Kidney glomerular epithelial cell (primary cell): ENCODE measurements at places on chromosomes 13 and 19.

- no peak for DNase-seq
Measured at GRCh38 chr13:80509264-80509663, 168.3 kb upstream of the SPRY2 start.

DNA sequence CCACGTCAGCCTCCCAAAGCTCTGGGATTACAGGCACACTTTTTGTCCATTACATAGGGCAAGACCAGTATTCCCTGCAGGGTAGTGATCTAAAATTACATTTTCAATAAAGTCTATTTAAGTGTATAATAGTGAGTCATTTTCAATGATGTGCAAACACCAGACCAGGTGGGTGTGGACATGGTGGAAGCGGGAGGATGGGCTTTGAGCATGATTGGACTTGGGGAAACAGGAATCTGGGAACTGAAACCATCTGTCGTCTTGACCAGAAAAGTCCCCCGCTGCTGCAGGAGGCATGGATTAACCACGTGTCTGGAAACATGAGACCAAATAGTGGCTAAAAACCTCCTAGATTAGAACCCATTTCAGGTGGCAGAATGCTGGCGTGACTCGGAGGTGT, 4.9 kb downstream of the FXYD3 start:
- no peak for DNase-seq

DNA sequence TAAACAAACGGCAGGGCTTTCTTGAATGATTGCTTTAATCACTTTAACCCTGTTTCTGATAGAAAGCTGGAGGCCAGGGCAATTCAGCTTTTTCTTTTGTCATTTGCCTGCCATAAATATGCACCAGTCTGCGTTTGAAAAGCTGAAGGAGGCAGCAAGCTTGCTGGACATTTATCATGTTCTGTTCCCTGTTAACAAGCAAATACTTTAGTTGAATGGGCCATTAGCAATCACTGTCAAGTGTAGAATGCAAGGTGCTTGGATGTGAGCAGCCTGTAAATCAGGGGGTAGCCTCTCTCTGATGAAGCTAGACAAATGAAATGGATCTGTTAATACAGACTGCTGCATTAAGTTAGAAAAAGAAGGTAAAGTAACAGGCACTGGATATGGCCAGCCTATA, 7.6 kb downstream of the EFNB2 start:
- no peak for DNase-seq

DNA sequence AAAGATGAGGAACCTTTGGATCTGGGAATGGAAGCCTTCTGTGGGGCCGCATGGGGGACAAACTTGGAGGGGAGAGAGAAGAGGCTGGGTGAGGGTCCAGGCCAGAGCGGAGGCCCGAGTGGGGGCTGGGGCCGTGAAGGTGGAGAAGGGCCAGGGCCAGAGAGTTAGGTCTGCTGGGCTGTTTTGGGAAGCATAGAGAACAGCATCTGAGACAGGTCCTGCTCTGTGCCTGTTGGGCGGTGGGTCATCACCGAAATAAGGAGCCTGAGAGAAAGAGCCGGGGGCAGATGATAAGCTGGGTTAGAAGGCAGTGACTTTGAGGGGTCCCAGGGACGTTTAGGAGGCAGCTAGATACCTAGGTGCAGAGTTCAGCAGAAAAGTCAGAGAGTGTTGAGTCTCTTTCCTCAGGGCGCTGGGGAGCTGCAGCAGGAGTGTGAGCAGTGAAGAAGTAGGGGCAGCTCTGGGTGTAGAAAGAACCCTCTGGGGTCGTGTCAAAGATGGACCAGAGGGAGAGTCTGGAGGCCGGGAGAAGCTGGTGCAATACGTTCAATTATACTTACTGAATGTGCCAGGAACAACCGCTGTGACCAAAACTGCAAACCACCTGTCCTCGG, 2.7 kb downstream of the SPACA6 start:
- DNase-seq, result no peak

DNA sequence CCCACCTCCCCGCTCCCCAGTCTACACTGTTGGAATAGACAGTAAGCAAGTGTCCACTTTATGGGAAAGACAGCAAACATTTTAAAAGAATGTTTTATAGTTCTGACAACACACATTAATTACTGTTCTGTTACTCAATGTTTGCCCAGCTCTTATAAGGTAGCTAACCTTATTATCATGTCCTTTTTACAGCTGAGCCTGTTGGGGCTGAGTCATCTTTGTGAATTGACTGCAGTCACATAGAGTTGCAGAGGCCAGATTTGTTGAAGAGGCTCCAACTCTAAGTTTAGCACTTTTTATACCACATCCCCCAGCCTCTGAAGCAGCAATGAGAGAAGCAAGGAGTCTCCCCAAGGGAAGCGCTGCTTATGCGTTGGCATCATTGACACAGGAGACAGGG, 76.2 kb downstream of the C13orf42 start:
- DNase-seq, result no peak

DNA sequence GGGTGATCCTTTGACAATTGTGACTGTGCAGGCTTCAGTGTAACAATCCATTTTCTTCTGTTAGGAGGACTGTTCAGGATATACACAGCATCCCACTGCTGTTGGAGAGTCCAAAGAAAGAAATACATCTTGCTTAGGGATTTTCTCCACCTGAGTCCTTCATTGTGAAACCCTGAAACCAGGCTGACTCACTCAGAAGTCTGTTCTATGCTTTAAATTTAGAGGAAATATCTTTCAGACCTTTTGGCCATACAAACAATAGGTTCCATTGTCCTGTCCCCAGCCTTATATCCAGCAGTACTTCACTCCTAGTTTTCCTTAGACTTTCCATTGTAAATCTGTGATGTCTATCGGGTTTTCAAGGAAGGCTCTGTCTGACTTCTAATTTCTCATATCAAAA, 379.1 kb downstream of the SUCLA2 start:
- DNase-seq, result no peak

DNA sequence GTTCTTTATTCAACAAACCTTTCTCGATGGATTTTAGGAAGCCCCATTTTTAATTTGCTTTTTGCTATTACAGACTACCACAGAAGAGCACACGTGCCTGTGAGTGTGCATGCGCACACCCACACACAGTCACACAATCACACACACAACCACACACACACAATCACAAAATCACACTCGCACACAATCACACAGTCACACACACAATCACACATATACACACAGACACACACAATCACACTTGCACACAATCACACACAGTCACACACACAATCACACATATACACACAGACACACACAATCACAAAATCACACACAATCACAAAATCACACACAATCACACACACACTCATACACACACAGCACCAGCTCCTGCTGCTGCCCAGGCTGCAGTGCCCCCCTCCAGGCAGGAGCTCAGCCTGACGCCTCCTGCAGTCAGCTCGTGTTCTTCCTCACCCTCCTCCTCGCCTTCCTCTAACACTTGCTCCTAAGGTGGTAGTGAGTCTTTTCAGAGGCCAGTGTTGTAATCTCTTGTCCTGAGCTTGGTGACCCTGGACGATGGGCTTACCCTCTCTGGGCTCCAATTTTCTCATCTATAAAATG, 125.0 kb upstream of the SOX1 start:
- DNase-seq, result no peak

DNA sequence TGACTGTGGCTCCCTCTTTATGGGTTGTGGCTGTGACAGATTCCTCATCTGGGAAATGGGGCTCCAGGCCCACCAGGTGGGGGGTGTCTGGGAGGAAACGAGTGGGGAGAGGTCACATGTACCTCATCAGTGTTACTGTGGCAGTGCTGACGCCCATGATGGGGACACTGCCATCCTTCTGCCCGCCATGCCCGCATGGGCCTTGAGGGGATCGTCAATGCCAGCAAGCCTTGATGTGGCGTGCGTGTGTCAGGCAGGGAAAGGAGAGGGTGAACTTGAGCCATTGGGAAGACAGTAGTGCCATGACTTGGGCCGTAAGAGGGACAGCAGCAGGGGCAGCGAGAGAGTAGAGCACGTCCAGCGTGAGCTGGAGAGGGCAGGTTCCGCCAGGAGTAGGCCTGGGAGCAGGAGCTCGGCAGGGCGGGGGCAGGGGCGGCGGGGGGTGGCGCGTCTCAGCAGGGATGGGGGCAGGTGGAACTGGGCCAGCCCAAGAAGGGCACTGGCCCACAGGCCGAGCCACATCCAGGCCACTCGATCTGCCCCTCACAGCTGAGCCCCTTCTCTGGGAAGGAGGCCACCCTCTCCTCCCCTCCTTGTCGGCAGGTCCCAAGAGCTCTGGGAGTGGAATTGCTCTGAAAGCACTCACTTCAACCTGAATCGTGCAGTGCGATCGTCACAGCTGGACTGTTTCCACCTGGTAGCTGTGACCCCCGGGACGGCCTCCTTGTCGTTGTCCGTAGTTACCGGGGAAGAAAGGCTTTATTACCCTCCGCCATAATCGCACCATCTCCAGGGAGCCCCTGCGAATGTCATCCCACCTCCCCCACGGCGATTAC, 9.9 kb downstream of the KLHL26 start:
- DNase-seq, result no peak

- DNase-seq, result no peak
Measured at GRCh38 chr13:64417581-64417980, 2812.6 kb downstream of the PCDH9 start.

- no peak for DNase-seq
Measured at GRCh38 chr13:23354520-23354919, 79.0 kb downstream of the SACS start.

DNA sequence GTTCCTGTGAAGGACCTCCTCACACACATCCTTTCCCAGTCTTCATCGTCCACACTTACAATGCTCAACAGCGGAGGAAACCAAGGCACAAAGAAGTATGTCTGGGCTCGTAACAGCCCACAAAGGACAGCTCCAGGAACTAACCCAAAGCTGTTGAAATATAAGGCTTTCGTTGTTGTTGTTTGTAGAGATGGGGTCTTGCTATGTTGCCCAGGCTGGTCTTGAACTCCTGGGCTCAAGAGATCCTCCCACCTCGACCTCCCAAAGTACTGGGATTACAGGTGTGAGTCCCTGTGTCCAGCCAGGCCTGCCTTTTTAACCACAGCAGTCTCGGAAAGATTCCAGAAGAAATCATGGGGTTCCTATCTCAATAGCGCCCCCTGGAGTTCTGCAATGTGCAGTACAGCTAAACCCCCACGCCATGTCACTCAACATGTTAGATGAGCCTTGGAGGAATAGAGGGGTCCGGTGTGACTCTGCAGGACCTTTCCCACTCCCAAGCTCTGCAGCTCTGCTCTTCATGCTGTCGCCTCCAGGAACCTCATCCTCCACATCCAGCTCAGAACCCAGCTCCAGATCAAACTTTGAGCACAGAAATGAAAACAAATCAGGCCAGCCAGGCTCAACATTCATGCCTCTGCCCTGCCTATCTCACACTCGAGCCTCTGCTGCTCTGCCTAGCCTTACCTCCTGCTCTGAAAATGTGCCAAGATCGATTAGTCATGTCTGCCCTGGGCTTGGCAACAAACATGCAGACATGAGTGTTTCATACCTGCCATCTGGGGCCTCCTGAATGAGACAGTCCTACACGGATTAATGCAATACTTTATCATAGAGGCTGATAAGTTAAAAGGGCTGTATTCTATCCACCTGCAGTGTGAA, 7.5 kb downstream of the PLA2G4C start:
- DNase-seq, result no peak

- DNase-seq, result peak; percentile 1
Measured at GRCh38 chr13:23876265-23876664, 12.9 kb downstream of the MIPEP start.

GRCh38 chr13:76029088-76029487, 393.0 kb downstream of the LMO7 start:
- DNase-seq, result no peak

GRCh38 chr13:40352380-40352778, 314.1 kb downstream of the FOXO1 start:
- no peak for DNase-seq

- DNase-seq, result no peak
Measured at GRCh38 chr19:11322269-11323024, 17.0 kb downstream of the RAB3D start.

- no peak for DNase-seq
Measured at GRCh38 chr13:113879494-113880360, 15.9 kb upstream of the GAS6 start.

DNA sequence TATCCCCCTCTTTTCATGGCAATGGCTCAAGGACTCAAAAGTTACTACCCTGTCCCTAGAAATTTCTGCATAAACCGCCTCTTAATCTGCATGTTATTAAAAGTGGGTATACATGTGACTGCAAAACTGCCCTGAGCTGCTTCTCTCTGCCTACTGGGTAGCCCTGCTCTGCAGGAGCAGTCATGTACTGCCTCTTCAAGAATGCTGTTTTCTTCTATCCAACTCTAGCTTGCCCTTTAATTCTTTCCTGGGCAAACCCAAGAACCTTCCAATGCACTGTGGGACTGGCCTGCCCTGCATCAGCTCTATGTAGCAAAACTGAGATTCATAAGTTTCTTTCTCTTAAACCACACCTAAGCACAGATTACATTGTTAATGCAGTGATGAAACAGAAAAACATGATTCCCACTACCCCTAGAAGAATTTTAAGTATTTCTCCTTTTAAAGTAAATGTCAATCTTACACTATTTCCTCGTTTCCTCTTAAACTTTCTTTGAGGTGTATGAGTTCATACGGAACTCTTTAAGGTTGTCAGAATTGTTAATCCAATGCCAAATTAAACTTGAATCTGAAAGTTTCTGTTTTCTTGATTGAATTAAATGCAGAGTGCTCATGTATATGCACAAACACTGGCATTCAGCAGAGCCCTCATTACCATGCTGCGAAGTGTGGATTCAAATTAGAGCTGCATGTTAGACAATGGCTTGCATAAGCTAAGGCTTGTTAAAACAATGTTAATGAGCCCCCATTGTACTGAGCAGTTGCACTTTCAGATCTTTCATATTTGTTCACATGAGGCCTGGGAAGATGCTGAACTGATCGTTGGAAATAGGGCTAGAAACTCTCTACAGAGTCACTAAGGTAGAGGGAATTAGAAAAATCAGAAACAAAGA, 669.9 kb upstream of the PCDH20 start:
- DNase-seq, result no peak

DNA sequence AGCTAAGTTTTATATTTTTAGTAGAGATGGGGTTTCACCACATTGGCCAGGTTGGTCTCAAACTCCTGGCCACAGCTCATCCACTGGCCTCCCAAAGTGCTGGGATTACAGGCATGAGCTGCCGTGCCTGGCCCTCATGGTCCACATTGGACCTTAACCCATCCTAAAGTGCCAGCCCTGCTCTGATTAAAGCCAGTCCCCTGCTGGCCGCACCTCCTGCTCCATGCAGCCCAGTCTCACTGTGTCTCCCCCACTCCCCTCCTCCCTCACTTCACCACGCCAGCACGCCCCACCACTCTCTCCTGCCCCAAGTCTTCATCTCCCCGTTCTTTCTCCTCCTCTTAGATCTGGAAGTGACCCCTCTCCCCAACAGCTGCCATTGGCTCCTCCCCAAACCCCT, 16.7 kb upstream of the SDHAF1 start:
- DNase-seq, result no peak
